ENCODE measurements at places on chromosomes 5 and 9.

DNA sequence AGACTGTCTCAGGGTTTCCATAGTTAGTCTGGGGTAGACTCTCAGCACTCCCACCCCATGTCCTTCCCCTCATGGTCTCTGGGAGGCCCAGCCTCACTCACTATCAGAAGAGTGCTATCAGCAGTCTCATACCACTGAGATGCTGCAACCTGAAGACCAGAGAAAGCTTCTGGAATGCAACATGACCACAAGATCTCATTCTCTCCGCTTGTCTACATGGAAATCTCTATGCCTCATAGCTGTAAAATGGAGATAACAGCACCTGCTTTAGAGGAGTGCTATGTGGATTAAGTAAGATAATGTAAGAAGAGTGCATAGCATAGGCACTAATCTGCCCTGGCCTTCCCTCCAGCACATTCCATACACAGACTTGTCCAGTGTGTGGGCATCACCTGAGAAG is 47.0 kb upstream of the ZNF169 start:
- no peak for DNase-seq

- no peak for DNase-seq
Observed at GRCh38 chr9:33024126-33024965, 727 bp upstream of the DNAJA1 start.

GRCh38 chr9:110949081-110949480 is 89.2 kb downstream of the LPAR1 start:
- no peak for DNase-seq

GRCh38 chr5:93019896-93020295 is 561.1 kb downstream of the NR2F1-AS1 start:
- no peak for DNase-seq

All from AG09319 (cell line).